Fibroblast of upper back skin (primary cell): ENCODE measurements at places on chromosomes 2 and 18.

GRCh38 chr2:62811972-62812371 lies 106.5 kb downstream of the EHBP1 start:
- DNase-seq: no peak

GRCh38 chr2:112876971-112877361 lies 34.0 kb upstream of the IL37 start:
- peak; percentile 8 for DNase-seq

DNA sequence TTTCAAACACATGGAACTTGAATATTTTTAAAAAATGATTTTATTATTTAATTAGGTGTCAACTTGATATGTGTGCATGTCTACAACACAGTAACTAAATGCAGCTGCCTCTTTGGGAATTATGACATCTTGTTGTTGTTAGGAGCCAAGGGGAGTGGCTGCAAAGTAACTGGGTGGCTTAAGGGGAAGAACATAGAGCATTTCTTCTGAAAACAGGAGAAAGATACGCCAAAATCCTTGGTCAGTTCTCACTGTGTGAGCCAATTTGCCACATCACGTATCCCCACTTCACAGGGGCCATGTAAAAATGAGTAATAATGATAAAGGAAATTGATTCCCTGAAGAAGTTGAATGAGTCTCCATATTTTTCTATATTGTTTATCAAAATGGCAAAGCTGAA lies 309.8 kb upstream of the COL3A1 start:
- DNase-seq: peak; percentile 19

- no peak for DNase-seq
Observed at GRCh38 chr18:7886436-7886835, 319.3 kb downstream of the PTPRM start.

- no peak for DNase-seq
Observed at GRCh38 chr2:19900931-19901441, 797 bp downstream of the TTC32 start.

GRCh38 chr2:23939987-23940717 lies at the start of gene UBXN2A:
UBXN2A (plus strand) TSS chr2:23940463; CDS start chr2:23958315, 17,852 bp downstream.
- DNase-seq: peak; percentile 78

- DNase-seq: peak; percentile 28
Observed at GRCh38 chr2:157473581-157473980, 29.7 kb upstream of the CYTIP start.

GRCh38 chr2:38654528-38655381 lies 11.2 kb upstream of the GALM start:
- DNase-seq: no peak

GRCh38 chr18:36558234-36558633 lies 260.7 kb downstream of the FHOD3 start:
- no peak for DNase-seq

GRCh38 chr2:109102588-109103233 lies 26.3 kb upstream of the SH3RF3 start:
- DNase-seq: no peak

- DNase-seq: peak; percentile 74
Observed at GRCh38 chr2:204260162-204260877, 285.0 kb upstream of the PARD3B start.

- no peak for DNase-seq
Observed at GRCh38 chr18:79847606-79848293, 50.0 kb downstream of the KCNG2 start.

DNA sequence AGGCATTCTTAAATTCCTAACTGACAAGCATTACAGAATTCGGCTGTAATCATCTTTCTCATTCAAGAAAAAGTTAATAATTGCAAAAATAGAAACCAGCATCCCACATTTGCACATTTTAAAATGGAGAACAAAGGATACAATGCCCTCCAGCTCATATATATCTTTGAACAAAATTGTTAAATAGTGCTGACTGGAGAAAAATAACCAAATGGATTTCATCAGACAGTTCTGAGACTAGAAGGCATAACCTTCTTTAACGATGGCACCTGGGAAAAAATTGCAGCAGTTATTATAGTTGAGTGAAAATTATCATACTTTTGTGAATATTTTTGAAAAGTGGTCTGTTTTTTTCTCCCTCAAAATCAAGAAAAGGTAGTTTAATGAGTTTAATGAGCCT lies 138.9 kb upstream of the CDH19 start:
- no peak for DNase-seq

- no peak for DNase-seq
Observed at GRCh38 chr2:11942178-11942569, 195.7 kb downstream of the LPIN1 start.

DNA sequence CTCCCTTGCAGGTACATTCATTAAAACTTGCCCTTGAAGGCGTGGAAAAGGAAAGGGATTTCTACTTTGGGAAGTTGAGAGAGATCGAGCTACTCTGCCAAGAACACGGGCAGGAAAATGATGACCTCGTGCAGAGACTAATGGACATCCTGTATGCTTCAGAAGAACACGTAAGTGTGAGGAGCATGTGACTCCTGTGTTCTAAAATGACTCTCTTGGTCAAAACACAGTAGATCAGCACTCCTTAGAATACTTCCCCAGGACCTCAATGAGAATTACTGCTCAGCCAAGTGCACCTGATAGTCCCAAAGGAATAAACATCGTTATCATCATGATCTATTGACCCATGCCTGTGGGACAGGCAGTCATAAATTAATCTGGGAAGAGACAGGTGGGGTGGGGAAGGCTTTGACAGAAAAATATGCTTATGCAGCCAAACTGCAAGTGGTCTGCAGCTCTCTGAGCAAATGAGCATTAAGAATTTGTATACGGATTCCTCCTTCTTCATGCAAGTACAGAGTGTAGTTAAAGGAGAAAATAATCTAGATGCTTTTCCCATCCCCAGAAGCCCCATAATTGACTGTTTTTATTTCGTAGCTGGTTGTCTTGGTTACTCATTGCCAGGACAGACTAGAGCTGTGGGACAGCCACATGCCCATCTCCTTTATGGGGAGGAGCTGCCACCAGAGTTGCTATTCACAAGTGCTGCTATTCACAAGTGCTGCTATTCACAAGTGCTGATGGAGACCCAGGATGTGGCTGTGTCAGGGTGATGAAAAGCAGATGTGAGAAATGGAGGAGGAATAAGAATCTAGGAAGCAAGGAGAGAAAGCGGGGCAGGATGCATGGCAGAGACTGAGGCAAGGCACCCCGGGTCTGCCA lies 91.0 kb downstream of the MAPRE2 start:
- no peak for DNase-seq

- no peak for DNase-seq
Observed at GRCh38 chr2:212314680-212315079, 223.9 kb downstream of the ERBB4 start.
